NCI-H1436 treated with DMSO at 0.1 percent for 48 hours (cell line): ENCODE measurements at places on chromosomes 13 and 19.

GRCh38 chr19:3479834-3480215, 500 bp downstream of the SMIM24 start:
- DNase-seq = no peak

GRCh38 chr13:43305416-43305815, 282.0 kb downstream of the DNAJC15 start:
- no peak for DNase-seq

DNA sequence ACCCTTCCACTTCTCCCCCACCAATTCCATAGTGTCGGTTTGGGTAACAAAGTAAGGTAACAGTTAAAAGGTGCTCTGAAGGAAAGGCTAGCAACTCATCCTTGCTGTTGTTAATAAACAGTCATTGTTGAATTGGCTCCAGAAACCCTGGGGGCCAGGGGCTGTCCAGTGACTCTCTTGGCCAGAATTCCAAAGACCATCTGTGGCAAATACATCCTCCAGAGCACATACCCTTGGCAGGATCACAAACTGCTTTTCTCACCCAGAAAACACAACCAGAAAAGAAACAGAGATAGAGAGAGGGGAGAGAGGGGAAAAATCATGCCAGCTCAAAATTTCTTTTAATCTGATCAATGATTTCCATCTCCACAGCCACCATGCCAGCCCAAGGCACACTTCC, 22.1 kb downstream of the CACNA1A start:
- no peak for DNase-seq

GRCh38 chr19:36008336-36008978, at the start of gene SYNE4:
Gene SYNE4 (minus strand): TSS chr19:36008813. CDS start chr19:36008681, 132 bp downstream.
- DNase-seq = no peak

- no peak for DNase-seq
Measured at GRCh38 chr13:46086421-46086922, 18.4 kb downstream of the CPB2 start.

- no peak for DNase-seq
Measured at GRCh38 chr13:32277839-32278238, 37.3 kb downstream of the ZAR1L start.

GRCh38 chr19:19679176-19680073, 10.8 kb downstream of the ZNF101 start:
- no peak for DNase-seq

DNA sequence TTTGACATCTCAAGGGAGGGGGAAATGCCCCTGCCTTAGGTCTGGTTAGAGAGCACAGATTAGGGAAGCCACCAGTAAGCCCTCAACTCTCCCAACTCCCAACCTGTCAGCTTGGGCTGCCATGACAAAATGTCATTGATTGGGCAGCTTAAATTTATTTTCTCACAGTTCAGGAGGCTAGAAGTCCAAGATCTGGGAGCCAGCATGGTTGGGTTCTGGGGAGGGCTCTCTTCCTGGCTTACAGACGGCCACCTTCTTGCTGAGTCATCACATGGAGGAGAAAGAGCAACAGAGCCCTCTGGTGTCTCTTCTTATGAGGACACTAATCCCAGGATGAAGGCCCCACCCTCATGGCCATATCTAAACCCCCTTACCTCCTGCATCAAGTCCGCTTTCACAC, 24.2 kb downstream of the C19orf12 start:
- DNase-seq = no peak

DNA sequence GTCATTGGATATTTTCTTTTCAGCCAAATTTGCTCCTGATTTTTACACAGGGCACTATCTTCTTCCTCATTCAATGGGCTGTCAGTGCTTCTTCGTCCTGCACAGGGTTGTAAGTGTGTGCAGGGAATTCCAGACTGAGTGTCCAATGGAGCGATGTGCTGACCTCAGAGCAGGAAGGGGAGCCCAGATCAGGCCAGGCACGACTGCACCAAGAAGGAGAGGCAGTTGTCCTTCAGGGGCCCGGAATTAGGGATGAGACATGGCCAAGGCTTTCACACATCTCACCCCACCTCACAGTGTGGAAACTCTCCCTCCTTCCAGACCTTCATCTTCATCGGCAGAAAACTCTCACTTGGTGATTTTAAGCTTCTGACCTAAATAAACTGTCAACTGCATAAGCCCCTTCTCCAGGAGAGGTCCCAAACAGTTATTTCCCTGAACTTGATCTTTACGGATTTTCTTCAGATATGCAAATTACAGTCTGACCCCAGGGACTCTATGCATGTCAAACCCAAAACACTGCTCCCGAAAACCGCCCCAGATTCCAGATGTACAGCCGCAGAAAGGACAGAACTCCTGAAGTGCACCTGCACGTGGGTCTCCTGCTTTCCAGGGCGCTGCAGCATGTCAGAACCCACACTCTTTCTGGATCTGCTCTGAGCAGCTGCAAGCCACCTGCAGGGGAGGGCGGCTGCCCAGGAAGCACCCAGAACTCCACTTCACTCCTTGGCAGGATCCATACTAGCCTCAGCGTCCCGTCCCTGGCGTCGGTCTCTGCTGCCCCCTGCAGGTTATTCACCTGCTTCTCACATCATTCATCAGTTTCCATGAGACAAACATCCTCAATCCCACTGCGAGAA, 625 bp upstream of the ZNF20 start:
- no peak for DNase-seq

DNA sequence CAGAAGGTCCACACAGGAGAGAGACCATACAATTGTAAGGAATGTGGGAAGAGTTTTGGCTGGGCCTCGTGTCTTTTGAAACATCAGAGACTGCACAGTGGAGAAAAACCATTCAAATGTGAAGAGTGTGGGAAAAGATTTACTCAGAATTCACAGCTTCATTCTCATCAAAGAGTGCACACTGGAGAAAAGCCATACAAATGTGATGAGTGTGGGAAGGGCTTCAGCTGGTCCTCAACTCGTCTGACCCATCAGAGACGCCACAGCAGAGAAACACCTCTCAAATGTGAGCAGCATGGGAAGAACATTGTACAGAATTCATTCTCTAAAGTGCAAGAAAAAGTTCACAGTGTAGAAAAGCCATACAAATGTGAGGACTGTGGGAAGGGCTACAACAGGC, 5.4 kb upstream of the ZNF225 start:
- DNase-seq = no peak

DNA sequence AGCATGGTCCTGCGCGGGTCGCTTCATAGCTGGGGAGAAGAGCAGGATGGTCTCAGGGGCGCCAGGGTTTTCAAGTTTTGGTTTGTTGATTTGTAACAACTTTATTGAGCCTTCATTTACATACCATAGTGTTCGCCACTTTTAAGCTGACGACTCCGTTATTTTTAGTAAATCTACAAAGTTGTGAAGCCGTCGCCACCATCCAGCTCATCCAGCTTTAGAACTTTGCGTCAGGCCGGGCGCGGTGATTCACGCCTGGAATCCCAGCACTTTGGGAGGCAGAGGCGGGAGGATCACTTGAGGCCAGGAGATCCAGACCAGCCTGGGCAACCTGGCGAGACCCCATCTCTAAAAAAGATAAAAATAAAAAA, 404 bp downstream of the C19orf44 start:
- no peak for DNase-seq

DNA sequence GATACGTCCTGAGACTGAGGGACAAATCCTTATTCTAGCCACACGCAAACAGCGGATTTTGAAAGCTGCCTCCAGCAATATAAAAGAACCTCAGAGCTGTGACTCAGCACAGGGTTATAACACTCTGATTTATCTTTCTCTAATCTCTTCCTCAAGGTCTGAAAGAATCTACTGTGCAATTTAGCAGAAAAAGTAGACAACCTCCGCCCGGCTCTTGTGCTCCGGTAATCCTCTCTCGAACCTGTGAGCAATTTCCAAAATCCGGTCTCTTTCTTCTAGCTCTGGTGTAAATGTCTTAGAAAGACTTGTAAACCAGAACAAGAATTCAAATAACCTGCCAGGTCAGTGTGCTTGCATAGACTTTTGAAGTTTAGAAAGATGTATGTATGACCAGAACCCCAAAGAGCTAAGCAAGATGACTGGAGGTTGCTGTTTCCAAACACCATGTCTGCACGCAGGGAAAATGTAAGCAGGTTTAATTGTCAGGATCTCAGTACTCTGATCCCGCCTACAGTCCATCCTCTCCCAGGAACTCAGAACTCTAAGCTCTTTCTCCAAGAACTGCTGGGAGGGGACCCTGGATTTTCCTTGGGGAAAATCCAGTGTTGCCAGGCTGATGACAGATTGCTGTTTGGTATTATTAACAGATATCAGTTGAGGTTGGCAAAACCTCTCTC, 338.1 kb downstream of the RFC3 start:
- DNase-seq = no peak

DNA sequence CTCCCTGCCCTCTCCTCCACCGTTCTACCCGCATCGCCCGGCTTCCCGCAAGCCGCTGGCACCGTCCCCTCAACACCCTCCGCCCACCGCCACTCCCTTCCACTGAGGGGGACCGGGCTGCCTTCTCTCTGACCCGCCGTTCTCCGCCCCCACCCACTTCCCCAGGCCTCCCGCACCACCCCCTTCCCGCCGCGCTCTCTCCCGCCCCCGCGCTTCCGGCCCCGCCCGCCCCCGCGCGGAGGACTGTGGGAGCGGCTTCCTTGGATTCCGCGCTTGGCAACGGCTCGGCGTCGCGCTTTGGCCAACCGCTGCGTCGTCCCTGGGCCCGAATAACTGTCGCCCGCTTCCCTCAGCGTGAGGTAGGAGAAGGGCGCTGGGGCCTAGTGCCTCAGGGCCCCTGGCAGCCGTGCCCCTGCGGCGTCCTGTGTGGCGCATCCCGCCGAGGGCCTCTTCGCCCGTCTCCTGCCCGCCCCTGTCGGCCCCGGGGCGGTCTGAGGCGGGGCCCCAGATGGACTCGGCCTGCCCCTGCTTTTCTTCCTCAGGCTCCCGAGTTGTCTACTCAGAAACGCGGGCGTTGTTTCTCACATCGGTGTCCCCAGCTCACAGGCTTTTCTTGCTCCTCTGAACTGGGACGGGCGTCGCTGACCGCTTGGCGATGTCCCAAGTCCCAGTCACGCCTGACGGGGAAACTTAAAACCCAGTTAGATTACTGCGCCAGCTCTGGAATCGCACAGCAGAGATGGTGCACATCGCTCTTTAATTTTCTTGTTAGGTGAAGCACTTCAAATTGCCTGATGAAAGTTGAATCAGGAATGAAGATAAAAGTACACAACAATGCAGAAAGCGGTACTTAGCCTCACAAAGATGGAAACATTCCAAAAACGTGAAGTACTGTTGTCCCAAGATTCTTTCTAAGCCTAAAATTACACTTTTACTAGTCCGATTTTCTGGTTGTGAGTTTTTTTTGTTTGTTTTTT, at the start of gene IFT88:
Gene IFT88, plus strand, starts transcription at position 260 of the 977 bp plus-strand sequence. CDS start 7,229 bp downstream, outside the sequence.
- DNase-seq = no peak

DNA sequence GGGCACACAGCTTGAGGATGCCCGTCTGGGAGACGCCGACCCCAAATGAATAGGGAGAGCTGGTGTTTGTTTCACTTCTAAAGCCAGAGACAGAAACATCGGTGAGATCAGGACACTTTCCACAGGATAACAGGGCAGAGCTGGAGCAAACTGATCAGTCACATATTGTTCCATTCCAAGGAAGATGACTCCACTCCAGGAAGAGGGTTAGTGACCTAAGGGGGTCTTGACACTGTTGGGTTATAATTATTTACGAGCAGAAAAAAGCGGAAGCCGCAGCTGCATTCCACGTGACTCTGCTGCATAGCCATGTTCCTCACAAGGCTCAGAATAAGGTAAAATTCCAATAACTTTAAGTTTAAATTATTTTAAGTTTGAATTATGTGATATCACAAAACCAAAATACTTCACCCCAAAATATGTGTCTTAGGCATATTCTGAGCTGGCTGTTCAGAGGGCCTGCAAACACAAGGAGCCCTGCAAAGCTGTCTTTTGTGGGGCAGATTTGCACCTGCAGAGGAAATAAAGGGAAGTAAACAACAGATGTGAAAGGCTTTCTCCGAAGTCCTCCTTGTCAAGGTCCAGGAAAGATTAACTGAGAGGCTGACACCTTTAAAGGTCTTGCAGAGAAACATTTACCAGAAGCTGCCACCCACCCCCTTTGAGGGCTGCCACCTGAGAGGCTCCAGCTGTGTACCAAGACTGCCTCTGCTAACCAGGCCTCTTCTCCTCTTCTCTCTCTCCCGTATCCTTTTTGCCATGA, 819.2 kb downstream of the UQCRFS1 start:
- DNase-seq = no peak

DNA sequence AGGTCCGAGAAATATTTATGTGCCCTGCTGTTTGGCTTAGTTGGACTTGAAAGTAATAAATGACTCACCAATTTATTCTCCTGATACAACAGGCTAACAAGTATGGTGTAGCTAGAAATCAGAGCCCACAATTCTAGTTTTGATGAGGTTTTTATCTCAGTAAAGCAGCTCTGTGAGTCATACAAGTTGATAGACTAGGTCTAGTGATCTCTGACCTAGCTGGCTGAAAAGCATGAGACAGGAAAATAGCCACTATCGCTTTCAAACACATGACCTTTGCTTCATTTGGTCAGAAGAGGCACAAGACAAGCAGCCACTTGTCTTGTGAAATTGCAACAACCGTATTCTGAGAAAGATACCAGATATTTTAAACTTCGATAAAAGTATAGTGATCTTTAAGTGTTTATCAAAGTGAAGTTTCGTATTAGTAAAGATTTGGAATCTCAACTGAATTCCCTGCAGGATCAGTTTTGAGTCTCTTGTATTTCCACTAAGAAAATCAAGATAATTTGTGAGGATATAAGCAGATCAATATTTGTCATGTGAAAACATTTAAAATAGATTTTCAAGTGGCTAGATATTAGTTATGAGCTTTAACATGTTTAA, 126.7 kb downstream of the MAB21L1 start:
- DNase-seq = no peak

DNA sequence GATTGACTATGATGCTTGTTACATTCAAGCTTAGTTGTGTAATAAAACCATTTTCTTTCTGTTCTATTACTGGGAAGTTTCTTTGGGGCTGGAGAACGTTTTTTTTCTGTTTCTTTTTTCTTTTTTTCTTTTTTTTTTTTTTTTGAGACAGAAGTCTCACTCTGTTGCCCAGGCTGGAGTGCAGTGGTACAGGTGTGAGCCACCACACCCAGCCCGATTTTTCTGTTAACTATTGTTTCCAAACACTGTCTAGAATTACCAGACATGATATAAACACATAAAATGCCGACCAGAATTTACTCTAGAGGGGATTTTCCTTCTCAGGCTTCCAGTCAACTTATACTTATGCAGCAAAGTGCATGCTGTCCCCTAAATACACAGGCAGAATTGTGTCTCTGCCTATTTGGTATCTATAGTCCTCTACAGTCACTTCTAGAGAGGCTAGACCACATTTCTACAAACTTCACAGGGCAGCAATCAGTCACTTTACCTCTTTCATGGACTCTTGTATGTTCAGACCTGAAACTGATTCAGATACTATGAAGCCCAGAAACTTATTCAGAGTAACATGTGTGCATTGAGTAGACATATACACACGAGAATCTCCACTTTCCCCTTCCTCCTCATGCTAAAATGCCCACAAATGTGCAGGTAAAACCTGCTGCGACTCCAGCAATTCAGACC, 121.2 kb downstream of the ZNF737 start:
- no peak for DNase-seq

DNA sequence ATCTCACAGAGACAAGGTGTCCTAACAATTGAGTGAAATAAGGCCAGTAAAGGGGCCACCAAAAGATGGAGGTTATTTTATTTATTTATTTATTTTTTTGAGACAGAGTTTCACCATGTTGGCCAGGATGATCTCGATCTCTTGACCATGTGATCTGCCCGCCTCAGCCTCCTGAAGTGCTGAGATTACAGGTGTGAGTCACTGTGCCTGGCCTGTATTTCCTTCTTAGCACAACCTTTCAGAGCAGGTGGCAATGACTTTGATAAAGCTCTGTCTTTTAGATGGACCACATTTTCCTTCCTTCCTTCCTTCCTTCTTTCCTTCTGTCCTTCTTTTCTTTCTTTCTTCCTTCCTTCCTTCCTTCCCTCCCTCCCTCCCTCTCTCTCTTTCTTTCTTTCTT, 11.0 kb upstream of the DOCK6 start:
- no peak for DNase-seq
